ENCODE measurements at places on chromosomes 7 and 10. TPM values are rescaled to one million over a fixed set of nuclear protein-coding genes. Genes with fewer than 3 reads are reported as not detected.

DNA sequence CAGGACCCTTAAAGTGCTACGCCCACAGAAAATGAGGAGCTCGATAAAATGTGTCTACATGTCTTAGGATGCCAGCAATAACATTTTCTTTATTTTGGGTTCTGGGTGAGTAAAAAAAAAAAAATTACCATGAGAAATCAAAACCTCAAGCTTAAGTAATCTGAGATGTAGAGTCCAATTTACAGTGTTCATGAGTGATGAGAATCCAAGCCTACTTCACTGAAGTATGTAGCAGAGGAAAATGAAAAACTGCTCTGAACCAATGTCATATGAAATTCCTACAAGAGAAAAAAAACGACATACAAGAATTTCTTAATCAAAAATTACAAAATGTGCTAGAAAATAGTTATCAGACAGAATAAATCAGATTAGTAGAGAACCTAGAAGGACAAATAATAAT, 274.4 kb downstream of the HTR7 start:
- DNase-seq, result no peak

- no peak for DNase-seq
Measured at GRCh38 chr7:135327458-135327857, 93.8 kb downstream of the STRA8 start.

DNA sequence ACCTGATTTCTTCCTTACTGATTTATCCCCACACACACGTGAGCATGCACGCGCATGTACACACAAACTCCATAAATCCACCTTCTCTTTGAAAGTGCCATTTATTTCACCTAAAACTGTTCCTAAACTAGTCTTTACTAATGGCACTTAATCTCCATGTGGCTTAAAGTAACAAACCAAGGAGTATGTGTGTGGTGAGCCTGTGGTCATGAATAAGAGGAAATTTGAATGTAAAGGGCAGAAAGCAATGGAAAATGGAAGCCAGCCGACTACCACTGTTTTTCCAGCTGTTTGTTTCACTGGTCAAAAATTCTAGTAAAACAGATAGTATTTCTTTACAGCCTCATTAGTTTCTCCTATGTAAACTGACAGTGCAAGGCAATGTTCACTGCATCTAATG, 23.8 kb downstream of the SEMA3C start:
- DNase-seq, result no peak

- DNase-seq, result no peak
Measured at GRCh38 chr10:86773498-86773897, 17.1 kb downstream of the BMPR1A start.

- no peak for DNase-seq
Measured at GRCh38 chr7:139743967-139744767, 33.6 kb downstream of the HIPK2 start.

- DNase-seq, result no peak
Measured at GRCh38 chr7:138755842-138756590, 41.8 kb upstream of the TMEM213 start.

GRCh38 chr10:26093229-26093628, 123.3 kb upstream of the GAD2 start:
- no peak for DNase-seq

DNA sequence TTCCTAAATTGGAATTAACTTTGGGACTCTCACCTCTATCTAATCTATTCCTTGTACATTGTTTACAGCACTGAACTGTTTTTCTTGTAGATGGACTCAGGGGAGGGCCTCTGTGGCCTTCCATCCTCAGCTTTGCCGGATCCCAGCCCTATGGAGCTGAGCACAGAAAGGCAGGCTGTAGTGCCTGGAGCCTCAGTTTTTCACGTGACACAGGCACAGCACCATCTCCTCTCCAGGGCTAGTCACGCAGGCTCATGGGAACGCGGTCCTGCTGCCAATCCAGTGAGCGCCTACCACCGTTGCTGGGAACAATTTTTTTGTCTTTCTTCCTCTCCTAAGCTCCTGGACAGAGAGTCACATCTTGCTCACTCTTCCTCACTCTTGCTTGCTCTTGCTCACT, 75.6 kb upstream of the DDC start:
- no peak for DNase-seq

DNA sequence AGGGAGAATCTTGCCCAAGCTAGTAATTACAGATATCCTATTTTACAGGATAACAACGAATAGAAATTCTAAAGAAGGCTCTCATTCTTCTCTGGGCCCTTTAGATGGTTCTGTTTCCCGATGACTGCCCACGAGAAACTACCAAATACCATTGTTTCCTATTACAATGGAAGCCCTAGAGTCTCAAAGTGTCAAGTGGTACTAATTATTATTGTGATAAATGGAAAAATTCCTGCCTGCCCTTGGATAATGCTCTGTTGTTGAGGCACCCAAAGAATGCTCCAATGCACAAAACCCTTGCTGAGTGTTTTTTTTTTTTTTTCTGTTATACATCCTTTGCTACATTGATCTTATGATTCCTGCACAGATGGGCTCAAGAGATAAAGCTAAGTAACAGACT, 504.5 kb downstream of the XPNPEP1 start:
- DNase-seq, result no peak

DNA sequence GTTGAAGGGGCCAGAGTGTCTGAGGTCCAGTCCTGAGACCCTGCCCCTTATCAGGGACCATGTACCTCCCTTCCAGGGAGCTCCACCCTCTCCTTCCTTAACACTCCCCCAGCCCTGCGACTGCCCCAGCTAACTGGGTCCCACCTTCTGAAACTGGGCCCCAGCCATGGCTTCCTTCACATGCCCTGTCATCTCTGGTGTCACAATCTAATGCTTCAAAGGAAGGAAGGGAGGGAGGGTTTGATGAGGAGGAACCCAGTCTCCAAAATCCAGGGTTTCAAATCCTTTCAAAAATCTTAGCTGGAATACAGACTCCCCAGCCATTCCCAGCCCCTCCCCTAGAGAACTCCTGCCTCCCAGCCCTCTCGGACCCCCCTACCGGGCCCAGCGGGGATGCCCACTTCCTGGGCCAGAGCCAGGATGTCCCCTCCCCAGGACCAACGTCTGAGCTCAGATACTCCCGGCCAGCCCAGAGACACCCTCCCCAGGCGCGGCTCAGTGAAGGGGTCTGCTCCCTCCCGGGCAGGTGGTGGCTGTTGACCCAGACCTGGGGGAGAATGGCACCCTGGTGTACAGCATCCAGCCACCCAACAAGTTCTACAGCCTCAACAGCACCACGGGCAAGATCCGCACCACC, 18.0 kb downstream of the C10orf105 start:
- DNase-seq, result no peak

- DNase-seq, result no peak
Measured at GRCh38 chr10:95474228-95475002, 86.8 kb downstream of the SORBS1 start.

- no peak for DNase-seq
Measured at GRCh38 chr7:17946591-17946990, 6.3 kb upstream of the SNX13 start.

- no peak for DNase-seq
Measured at GRCh38 chr10:111548084-111548726, 471.4 kb downstream of the ADRA2A start.

- no peak for DNase-seq
Measured at GRCh38 chr7:506921-507622, 12.6 kb downstream of the PDGFA start.

DNA sequence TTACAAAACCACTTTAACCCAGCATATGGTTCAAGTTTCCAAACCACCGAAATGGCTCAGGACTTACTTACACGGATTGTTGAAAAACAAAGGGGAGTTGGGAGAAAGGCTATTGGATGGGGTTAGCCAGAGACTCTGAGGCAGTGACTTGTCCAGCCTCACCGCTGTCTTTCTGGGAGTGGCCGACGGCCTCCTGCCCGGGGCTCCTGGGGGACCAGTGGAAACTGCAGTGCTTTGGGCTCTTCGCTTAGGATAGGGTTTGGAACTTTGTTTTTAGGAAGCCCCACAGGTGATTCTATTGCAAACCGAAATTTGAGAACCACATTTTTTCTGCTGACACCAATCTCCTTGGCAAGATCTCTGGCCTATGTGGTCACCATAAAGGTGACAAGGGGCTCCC, 38.1 kb upstream of the R3HCC1L start:
- no peak for DNase-seq

DNA sequence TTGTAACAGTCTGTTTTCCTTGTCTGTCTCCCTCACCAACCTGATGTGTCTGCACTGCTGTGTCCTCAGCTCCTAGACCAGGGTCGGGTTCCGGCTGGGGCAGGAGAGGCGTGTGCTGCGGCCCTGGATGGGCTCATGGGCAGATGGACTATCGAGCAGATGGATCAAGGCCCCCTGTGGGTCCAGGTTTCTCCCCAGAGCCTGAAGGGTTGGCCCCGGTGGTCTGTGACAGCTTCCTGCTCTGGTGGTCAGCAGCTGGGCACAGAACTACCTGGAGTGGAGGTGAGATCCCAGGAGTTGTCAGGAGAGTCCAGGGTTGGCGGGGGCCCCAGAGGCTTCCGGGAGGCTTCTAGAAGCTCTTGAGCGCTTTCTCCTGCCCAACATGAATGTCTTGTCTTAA, 75.1 kb downstream of the GRK5 start:
- DNase-seq, result no peak

DNA sequence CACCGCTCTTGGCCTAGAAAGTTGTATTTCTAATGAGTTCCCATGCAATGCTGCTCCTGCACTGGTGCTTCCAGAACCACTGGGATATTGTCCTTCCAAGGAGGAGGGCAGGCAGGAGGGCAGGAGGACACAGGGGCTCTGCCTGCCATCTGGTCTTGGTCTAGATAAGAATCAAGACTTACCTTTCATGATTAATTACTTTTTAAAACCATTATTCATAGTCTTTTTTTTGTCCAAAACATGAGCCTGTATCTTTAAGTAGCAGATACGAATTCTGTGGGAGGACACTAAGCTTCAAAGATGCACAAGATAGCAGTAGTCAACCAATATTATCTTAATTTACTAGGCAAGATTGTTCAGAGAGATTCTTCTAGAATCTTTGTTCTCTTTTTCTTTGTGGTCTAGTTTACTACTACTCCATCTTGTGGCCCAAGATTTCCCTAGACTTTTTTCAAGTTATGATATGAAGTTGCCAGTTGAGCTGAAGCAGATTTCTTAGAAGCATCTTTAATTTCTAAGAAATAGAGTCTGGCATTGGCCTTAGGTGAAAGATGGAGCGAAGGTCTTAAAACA, 57.6 kb downstream of the RBM33 start:
- DNase-seq, result no peak

DNA sequence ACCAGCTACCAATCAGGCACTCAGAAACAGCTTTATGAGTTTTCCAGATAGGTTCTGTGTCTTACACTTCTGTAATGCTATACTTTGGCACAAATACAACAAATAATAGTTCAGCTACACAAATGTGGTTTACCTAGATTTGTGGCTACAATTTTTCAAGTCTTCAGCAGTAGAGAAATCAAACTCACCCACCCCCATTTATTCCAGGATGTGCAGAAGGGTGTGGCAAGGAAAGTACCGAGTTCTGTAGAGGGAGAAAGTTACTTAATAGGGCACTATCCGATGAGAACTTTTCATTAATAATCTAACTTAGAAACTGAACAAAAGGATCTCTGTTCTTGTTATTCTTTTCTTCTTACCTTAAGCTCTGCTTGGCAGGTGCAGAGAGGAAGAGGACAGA, 30.3 kb upstream of the ATP6V0A4 start:
- DNase-seq, result no peak

DNA sequence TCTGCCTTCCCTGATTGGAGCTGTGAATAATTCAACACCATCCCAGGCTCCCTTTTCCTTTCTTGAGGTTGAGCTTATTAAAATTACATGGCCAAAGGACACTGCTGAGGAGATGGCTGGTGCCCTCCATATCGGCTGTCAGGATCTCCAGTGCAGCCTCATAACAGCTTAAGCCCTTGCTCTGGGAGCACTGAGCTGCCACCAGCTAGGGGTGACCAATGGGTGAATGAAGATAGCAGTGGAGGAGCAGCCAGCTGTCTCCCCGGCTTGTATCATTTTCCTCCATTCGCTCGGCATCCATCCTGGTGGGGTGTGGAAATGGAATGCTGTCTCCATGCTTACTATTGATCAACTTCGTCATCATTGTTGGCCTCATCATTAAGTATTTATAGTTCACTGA, 154.6 kb downstream of the TMEM178B start:
- no peak for DNase-seq

DNA sequence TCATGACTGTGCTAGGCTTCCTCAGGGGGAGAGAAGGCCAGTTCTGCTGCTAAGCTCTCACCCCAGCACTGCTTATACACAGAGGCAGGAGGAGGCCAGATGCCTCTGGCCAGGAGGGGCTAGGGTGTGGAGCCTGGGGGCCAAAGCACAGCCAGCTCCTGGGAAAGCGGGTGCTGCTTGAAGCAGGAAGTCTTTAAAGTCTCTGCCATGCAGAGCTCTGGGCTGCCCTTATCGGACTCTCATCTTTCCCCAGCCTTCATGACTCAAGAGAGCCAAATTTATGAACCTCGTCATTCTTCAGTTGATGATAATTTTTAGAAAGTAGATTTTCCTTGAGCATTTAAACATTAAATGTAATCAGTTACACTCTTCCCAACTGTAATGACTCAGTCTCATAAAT, 11.2 kb upstream of the TSPAN14 start:
- no peak for DNase-seq

DNA sequence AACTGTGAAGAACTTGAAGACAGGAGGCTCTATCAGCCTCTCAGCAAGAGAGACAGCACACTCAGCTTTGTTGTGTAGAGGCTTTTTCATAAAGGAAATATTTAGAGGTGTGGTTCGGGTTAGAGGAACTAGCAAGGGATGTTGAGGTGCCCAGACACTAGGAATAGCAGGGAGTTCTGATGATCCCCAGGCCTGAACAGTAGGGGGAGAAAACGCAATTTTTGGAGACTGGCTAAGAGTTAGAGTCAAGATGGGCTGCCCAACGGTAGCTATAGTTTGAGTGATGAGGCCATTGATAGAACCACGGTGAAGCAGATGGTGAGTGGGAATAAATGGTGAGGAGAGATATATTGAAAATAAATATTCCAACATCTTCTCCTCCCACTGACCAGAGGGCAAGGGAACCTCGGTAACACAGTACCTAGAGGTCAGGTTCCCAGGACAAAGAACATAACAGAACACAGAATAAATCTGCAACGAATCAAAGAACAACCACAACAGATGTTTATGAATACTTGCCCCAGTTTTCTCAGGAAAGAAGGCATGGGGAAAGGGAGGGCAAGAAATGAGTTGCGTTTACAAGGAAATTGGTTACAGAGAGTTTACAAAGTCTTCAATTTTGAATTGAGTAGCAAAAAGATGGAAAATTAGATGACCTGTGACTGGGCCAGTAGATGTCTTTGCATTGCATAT, 24.2 kb upstream of the BPGM start:
- DNase-seq, result no peak

- peak; percentile 54 for DNase-seq
Measured at GRCh38 chr10:43299579-43299978, 32.7 kb upstream of the RASGEF1A start.

DNA sequence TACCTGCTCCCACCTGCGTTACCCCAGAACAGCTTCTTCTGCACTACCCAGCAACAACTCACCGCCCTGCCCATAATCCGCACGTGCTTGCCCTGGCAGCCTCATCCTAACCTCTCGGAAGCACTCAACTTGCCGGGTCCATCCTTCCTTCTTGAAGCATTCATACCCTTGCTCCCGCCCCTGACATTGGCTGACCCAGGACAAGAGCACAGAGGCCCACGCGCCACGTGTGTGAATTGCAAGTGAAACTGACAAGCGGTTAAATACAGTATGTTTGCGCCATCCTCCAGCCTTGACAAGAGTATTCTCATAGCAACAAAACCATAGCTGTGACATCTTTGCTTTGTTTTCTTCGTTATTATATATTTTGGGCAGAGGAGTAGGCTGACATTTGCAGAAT, 10.9 kb upstream of the OCM start:
- no peak for DNase-seq

LOXL4 gene
- not detected for total RNA-seq

HTR7 gene
- not detected for total RNA-seq

ASB10 gene
- total RNA-seq, result not detected

RARRES2 gene
- total RNA-seq, result not detected

CALHM3 gene
- not detected for total RNA-seq

CALU gene
- total RNA-seq, result 53.7 TPM

GPR26 gene
- total RNA-seq, result not detected
